ENCODE measurements at places on chromosomes 13 and 19.

DNA sequence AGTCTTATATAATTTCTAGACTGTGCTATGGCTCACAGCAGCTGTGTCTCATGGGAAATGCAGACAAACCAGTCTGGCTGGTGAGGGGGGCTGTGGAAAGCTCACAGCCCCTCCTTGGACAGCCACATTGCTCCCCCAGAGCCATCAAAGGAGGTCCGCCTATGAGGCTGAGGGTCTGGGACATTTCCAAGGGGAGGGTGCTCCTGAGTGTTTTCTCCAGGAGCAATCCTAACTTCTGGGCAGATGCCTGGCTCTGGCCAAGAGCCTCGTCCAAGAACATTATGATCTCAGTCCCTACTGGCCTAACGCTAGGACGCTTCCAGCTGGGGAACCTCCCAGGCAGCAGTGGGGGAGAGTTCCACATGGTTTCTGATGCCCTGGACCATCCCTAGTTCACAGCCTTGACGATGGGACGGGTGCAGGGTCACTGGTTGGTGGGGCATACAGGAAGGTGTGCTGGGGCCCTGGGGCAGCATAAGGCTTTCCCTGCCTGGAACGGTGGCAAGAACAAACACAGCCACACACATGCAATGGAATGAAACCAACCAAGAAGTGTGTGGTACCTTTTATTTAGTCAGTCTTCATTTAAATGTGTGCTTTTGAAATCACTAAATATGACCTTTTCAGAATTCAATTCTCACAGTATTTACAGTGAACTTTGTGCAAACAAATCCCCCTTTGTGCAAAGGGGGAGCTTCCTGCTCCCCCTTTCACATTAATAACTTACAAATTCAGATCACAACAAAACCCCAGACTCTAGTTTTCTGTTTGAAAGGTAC is 60.6 kb downstream of the CDADC1 start:
- DNase-seq: no peak

DNA sequence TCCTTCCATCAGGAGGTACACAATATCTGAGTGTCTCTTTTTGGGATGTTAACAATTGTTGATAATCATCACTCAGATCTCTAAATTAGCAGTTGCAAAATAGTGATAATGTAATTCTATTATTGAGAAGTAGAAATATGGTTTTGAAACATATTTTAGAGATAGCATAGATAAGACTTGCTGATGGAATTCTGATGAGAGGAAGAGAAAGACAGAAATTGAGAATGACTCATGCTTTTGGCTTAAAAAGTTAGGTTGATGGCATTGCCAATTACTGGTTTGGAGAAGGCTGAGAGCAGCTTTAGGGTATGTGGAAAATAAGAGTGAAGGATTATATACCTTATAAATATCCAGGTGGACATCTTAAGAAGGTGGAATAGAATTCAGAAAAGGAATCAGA is 106.4 kb upstream of the EDNRB start:
- no peak for DNase-seq

DNA sequence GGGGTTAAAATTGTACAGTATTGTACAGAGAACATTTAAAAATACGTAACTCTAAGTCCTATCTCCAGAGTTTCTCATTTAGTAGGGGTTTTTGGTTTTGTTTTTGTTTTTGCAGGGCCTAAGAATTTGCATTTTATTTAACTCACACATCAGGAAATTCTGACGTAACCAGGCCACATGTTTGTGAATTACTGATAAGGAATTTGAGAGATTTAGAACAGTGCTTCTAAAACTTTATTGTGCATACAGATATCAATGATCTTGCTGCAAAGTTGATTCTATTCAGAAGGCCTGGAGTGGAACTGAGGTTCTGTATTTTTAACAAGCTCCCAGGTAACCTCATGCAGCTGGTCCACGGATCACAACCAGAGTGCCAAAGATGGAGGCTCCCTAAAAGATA is 49.3 kb downstream of the LIG4 start:
- no peak for DNase-seq

GRCh38 chr19:18254546-18255503 is 19.4 kb downstream of the IQCN start:
- peak; percentile 76 for DNase-seq

DNA sequence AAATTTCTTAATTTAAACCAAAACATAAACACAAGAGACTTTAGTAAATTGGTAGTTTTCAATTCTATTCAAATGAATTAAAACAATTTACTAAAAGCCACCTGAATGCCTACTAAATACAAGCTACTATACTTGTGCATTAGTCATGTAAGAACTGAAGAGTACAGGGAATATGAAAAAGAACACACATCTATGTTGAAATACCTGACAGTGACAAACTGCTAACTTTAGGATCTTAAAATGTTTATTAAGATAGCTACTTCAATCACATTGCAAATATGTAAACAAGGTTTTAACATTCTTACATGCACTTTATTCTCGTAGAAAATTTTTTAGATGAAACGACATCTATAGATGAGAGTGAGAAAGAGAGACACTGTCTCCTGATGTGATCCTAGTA is 4.1 kb downstream of the SPRYD7 start:
- DNase-seq: no peak

DNA sequence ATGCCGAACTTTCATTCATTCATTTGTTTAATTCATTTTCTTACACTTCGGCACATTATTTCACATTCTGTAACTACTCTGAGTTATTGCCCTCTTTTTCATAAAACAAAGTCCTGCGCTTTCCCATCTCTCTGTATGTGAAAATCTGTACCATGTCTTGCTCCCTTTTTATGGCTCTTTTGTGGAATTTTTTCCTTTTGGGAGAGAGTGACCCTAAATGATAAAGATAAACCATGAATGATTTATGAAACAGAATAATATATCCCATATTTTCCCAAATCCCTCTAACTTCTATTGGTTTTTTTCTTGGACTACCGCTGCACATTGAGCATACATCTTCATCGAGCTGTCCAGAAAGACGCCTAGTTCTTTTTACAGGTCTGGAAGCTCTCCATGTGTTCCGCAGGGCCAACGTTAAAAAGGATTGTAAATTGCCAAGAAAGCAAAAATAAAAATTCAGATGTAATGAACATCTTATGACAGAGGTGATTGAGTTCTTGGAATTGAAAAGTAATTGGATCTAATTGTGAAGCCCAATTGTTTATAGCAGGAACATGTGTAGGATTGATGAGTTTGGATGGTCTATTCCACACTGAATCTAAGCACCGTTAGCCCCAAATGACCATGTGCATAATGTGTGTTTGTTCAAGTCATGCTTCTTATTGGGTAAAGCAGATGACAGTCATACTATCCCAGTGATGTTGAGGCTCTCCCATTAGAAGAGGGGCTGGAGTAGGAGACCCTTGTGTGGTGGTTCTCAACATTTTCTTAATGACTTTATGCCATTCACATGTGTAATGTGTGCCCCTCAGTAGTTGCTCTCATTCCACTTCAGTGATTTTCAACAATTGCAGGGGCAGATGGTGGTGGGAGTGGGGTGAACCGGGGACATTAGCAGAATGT is 378.9 kb downstream of the DLEU7 start:
- no peak for DNase-seq

GRCh38 chr19:6059396-6059947 is 50.8 kb downstream of the RFX2 start:
- DNase-seq: no peak

DNA sequence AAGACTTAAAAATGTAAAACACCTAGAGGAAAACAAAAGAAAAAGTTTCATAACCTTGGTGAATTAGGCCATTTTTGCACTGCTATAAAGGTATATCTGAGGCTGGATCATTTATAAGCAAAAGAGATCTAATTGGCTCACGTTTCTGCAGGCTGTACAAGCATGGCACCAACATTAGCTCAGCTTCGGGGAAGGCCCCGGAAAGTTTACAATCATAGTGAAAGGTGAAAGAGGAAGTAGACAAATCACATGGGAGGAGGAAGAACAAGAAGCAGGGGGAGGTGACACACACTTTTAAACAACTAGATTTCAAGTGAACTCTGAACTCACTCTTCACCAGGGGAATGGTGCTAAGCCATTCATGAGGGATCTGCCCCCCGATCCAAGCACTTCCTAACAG is 1358.5 kb upstream of the PCDH9 start:
- DNase-seq: no peak

DNA sequence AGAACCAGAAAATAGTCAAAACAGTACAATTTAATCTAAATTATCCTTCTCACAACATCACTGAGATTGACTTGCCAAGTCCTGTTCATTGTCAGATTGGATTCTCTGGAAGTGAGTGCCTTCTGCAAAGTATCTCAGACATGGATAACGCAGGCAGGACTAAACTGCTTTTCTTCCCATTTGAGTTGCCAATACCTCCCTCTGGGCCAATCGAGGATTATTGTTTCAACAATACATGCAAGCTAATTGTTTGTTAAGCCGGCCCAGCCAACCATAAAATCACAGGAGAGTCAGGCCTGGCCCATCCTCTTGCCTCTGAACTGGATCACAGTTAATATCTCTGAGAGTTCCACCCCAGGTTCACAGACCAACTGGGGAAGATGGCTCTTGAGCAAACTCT is 240.0 kb downstream of the ENOX1 start:
- DNase-seq: no peak

- DNase-seq: no peak
Observed at GRCh38 chr19:33370783-33371182, 2.7 kb upstream of the CEBPG start.

- peak; percentile 38 for DNase-seq
Observed at GRCh38 chr19:21604351-21604926, 99.0 kb downstream of the ZNF429 start.

DNA sequence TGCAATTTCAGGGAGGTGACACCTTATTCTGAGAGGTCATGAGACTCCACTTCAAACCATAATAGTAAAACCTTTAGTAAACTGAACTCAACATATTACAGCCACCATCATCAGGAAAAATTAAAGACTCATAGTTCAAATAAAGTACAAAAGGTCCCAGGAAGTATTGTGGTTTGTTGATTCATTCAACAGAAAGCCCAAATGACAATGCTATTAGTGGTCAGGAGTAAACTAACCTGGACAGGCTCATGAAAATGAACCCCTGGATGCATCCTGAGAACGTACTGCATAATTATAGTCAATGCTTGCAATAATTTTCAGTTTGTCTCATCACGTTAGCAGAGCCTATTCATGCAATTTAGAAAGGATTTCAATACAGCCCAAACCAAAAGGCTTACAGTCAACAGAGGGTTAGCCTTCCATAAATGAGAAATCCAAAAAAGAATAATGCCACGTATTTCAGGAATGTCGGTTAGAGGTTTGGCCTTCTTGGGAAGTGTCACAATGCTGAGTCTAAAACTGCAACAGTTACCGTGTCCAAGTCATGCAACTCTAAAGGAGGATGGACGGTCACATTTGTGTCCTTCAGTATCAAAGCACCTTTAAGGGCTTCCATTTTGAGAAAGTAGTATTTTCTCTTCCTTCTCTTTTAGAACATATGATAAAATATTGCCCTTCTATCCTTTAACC is 280.8 kb downstream of the ABCC4 start:
- DNase-seq: no peak
